ENCODE measurements at places on chromosomes 2 and 18.

- no peak for DNase-seq
Observed at GRCh38 chr18:13577781-13578180, 148.6 kb downstream of the FAM210A start.

DNA sequence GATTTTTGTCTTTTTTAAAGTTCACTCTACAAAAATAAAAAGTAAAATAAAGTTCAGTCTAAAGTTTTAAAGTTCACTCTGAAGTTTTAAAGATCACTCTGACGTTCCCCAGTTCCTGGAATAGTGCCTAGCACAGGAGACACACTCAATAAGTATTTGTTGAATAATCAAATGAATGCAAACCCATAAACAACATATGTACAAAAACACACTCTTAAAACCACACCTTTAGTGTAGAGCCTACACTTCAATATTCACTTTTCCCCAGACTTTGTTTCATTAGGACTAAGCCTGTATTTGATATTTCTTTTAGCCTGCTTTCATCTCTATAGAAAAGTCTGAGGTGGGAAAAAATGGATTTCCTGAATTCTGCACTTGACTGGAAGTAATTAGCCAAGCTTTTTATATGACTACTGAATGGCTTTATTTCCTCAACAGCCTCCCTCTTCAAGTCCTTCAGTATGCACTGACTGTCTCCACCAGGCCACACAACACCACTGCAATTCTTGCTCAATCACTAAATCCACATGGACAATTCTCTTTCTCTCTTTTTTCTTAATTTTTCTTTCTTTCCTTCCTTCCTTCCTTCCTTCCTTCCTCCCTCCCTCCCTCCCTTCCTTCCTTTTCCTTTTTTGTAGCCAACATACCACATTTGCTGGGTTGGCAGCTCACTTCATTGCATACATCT, 104.6 kb downstream of the SS18 start:
- DNase-seq, result no peak

GRCh38 chr2:212912445-212913103, 238.8 kb downstream of the IKZF2 start:
- peak; percentile 75 for DNase-seq

DNA sequence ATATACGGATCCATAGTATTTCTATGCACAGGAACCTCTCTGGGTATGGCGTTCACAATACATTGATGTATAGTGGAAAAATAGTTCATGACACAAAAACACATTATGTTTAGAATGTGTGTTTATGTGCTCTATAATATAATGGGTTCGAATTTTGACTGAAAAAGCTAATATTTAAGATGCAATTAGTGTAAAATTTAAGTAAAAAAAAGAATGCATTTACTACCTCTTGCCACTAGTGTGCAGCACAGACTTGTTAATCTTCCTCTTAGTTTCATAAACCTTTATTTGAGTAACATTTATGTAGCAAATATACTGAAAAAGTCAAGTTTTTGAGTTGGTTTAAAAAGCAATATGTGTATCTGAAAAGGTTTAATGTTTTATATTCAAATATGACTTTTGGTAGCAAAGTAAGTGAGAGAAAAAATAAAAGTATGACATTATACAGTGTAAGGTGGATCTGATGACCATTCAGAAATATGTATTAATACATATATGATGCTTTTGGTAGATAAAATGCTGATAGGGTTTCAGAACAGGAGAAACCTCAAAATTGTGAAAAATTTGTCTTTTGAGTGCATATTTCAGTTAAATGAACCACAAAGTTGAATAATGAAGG, 49.4 kb downstream of the CCDC102B start:
- peak; percentile 62 for DNase-seq

- no peak for DNase-seq
Observed at GRCh38 chr2:224523626-224524577, 61.3 kb downstream of the CUL3 start.

GRCh38 chr2:120769787-120770120, 34.1 kb downstream of the GLI2 start:
- DNase-seq, result no peak

- DNase-seq, result peak; percentile 70
Observed at GRCh38 chr2:168912901-168913369, 11.8 kb downstream of the G6PC2 start.

DNA sequence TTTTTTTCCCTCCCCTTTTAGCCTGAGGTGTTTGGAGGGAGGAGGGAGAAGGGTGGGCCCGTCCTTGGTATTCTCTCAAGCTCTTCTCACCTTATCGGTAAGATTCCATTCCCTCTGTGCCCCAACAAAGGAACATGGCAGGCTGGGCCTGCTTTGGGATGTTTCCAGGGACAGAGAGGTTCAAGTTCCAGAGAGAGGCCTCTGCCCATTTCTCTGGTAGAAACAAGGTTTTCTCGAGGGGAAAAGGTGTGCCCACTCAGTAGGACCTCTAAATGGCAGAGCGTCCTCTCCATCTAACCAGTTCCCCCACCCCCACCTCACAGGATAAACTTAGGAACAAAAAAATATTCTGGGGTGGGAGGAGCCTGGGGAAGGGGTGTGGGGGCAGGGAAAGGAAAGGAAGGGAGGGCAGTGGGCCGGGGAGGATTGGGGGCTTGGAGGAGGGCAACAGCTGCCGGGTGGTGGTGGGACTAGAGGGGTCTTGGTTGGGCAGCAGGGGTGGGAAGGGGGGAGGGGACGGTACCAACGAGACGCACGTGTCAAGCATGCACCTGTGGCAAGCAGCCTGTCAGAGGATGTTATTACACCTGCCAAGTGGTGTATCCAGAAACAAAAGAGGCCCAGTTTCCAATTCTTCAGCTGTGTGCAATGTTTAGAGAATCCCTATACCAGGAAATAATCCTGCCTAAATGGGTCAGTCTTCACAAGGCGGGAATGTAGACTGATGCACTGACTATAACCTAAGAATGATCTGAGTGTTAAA, 2.1 kb downstream of the PCBP1 start:
- DNase-seq, result peak; percentile 42

DNA sequence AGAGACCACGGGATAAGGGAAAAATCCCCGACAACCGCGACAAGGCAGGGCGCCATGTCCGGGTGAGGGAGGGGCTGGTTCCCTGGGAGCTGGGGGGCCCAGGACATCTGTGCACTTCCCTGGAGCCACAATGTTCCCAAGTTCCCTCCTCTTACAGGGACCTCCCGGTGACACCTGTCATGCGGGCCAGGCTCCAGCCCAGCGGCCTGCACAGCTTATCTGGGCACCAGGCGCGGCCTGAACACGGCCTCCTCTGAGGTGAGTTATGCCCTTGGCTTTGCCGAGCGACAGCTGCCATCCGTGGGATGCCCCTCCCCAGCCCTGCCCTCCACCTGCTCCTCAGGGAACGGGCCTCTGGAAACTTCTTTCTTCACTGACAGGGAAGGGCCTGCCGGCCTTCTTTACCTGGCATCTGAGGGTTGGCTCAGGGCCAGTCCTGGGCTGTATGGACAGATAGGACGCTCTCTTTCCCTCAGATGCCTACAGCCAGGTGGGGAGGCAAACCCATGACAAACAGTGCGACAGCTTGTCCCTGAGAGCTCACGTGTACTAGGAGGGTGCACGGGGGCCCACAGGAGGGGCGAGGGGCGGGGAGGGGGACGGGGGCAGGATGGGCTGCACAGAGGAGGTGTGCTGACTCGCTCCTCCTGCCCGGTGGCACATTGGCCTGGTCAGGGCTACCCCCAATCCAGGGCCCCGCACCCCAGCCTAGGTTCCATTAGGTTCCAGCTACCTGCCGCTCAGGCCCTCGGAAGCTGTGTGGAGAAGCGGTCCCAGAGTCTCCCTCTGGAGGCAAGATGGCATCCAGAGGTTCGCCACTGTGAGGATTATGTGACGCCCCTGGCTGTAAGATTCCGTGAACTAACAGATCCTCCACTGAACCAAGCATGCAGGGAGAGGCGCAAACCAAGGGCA, 34.9 kb upstream of the HPCAL1 start:
- no peak for DNase-seq

- no peak for DNase-seq
Observed at GRCh38 chr2:129754831-129755230, 224.6 kb upstream of the RAB6C start.

GRCh38 chr18:27661320-27662018, 476.4 kb upstream of the CHST9 start:
- no peak for DNase-seq

DNA sequence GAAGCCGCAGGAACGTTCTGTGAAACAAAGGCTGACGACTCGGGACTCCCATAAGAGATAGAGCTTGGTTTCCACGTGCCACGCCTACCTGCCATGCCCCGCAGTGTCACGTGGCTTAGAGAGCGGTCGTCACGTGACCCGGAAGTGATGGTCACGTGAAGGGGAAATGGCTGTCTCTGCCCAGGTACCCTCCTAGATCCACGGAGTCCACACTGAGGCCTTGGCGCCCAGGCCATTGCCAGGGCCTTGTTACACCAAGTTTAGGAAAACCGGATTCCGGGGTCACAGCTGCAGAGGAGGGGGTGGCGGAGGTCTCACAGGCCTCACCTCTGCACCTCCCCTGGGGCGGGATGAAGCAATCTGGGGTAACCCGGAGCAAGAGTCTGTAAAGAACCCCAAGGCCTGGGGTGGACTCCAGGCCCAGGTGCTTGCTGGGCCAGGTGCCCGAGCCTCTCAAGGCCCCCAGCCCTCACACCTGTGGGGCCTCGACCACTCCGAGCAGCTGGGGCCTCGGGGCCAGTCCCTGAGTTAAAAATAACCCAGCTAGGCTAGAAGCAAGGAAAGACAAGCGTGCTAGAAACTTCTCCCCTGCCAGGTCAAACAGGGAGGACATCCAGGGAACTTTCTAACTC, 113.5 kb upstream of the ZNF236 start:
- DNase-seq, result no peak

DNA sequence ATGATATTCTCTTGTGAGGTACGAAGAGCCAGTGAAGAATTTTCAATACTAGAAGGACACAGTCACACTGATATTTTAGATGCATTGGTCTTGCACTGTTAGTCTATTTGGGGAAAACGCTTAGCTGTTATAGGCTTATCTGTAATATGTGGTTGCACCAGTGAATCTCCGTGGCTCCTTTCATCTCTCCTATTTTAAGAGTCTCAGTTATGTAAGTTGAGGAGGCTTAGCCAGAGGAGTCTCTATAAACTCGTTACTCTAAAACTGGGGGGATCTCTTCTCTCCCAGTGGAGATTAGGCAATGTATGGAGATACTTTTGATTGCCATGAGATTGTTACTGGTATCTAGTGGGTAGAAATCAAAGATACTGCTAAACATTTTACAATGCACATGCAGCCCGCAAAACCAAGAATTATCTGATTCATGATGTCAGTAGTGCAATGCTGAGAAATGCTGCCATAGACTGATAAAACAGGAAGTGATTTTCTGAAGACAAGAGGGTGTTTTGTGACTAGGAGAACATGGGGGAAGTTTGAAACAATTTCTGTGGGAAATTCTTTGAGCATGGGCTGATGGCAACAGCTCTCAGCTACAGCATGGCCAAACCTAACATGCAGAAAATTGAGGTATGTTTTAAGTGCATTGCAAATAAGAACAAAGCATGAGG, 339.1 kb downstream of the SOX11 start:
- DNase-seq, result no peak

GRCh38 chr2:233121856-233122255, 61.7 kb downstream of the INPP5D start:
- no peak for DNase-seq

GRCh38 chr2:85445316-85446295, 27.1 kb downstream of the SH2D6 start:
- peak; percentile 72 for DNase-seq

GRCh38 chr2:151380580-151381235, 23.3 kb downstream of the TNFAIP6 start:
- no peak for DNase-seq

DNA sequence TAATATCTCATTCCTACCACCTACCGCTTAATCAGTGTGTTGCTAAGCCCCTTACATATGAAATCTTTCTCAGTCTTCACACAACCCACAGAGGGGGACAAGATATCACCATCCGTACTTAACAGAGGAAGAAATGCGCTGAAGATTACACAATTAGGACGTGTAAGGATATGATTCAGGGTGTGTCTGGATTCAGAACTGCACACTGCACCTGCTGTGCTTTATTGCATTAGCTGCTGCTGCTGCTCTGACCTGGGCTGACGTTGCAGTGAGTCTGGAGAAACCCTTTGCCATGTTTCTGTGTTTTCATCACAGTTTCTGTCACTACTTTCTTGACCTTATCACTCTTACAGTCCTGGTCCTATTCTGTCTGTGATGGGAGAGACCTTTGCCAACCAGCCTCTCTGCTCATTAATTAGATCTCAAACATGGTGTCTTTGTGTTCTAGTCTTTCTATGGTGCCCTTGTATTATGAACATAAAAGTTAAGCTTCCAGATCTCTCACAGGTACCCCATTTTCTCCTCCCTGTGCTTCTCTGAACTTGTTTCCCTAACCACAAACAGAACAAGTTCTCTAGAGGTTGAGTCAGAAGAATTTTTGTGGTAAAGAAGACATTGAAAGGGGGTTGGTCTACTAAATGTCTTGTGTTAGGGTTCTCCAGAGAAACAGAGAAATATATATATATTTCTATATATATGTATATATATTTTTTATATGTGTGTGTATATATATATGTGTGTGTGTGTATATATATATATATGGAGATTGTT, 92.9 kb upstream of the CYP1B1 start:
- peak; percentile 49 for DNase-seq

DNA sequence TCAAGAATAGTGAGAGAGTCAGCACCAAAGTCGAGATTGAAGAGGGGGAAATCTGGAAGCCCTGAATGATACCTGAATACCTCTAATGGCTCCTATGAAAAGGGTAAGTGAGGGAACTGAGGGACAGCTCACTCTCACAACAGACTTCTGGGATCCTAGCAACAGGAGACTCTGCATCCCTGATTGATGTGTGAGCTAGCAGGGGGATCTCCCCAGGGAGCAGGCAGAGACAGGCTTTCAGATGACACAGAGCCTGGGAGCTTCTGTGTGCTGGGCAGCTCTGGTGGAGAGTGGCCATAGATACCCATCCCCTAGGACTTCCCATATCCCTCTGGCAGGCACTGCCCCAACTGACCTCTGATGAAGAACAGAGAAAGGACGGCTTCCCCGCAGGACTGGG, 206.2 kb downstream of the EXOC6B start:
- DNase-seq, result no peak

DNA sequence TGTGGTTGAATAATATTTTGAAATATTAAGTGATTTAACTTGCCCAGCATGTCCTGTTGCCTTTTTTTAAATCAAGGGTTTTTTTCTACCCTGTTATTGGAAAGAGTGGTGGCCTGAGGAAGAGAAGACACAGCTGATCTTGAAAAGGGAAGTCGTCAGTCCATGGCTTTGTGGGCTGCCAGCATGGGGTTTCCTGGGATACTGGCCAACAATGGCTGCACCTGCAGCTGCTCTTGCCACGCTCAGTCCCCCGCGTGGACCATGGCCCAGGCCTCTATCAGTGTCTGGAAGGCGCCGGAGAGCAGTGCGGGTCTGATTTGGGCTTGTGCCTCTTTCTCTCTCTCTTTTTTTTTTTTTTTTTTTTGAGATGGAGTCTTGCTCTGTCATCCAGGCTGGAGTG, 99.3 kb downstream of the ASB1 start:
- no peak for DNase-seq

GRCh38 chr2:108548208-108549003, 14.1 kb downstream of the LIMS1 start:
- DNase-seq, result no peak

- DNase-seq, result peak; percentile 77
Observed at GRCh38 chr2:152627351-152627957, 89.8 kb downstream of the PRPF40A start.

GRCh38 chr18:58288921-58289797, 245.1 kb downstream of the NEDD4L start:
- DNase-seq, result peak; percentile 28
